ENCODE measurements at places on chromosomes 7 and 10.

- DNase-seq: no peak
Measured at GRCh38 chr7:115183431-115184057, 261.6 kb downstream of the MDFIC start.

GRCh38 chr7:30985756-30986155 lies 22.0 kb downstream of the GHRHR start:
- no peak for DNase-seq

DNA sequence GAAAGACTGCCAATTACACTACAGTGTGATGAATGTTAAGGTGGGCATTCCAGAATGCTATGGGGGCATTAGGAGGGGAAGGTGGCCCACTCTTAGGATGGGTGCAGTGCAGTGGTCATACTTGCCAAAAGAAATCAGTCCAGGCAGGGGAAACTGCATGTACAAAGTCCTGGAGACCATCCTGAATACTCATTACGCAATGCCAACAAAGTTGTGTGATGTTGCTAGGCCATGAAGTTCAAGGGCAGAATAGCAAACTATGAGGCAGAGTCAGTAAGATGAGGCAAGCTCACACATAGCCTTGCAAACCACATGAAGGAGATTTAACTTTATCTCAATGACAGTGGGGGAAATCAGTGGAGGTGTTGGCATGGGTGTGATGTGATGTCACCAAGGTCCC lies 49.8 kb upstream of the SLC35B4 start:
- no peak for DNase-seq

GRCh38 chr10:96642973-96643372 lies 56.2 kb upstream of the TM9SF3 start:
- peak; percentile 30 for DNase-seq

DNA sequence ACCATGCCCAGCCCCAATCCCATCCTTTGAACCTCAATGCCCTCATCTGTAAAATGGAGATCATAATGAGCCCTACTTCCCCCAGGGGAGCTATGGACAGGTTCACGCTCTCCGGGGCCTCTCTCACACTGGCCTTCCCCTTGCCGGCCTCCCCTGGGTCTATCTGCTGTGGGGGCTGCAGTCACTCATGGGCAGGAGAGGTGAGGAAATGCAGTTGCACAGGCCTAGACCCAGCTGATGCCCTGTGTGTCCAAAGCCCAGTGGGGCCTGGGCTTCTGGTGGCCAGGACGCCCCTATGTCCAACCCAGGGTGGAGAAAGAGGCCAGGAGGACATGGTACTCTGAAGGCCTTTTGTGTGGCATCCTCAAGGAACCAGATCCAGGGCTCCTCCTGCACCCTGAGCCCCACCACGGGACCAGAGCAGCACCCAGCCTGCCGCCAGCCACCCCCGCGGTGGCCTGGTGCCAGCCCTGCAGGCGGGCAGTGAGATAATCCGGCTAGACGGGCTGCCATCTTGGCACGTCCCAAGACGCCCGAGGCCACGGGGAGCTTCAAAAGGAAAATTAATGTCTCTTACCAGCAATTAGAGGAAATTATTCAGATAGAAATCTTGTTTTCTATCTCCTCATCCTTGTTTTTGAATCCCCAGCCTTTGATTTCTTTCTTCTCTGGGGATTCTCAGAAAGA lies 39.0 kb downstream of the MYL10 start:
- DNase-seq: no peak

DNA sequence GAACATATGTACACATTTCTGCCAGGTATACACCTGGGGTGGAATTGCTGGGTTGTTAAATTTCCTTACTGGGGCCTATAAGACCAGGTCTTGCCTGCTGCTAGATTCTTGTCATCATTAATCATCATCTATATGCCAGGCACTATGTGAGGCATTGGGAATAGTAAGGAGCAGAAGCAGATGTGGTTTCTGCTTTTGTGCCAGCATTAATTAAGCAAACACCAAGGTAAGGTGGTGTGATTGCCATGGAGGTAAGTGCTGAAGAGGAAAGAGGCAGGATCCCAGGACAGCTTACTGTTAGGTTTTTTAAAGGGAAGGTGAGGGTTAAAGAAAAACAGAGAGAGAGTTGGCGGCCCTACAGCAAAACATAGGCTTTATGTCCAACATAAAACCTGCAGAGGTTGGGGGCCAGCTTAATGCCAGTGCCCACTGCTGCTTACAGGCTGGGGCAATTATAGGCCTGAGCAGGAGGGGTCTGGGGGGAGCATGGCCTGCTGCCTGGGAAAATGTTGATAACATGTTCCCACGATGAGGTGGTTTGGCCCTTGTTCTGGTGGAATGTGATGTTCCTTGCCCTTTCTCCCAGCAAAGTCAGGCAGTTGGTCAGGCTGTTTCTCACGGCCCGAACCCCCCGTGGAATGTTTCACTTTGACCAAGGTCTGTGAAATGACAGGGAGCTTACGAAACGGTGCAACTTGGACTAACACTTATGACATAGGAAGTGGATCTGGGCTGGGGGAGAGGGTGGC lies 93.9 kb downstream of the RBM20 start:
- DNase-seq: no peak

GRCh38 chr7:4612939-4613841 lies 68.9 kb upstream of the FOXK1 start:
- DNase-seq: no peak

- DNase-seq: no peak
Measured at GRCh38 chr7:106128836-106129235, 16.7 kb upstream of the SYPL1 start.

DNA sequence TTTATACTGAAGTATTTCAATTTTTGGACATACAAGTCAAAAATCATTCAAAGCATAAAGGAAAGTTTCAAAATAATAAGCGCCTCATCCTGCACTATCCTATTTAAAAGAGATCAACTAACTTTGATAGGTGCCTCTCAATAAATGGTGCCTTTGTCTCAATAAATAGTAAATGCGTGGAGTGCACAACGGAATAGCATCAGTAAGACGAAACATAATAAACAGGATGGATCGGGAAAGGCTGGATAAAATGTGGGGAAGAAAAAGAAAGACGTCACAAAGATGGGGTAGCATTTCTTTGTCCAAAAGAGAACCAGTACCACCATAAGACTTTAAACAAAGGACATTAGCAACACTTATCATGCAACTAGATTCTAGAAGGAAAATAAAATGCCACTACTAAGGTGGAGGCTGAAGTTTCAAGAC lies 571 bp upstream of the PRKAR2B start:
- no peak for DNase-seq

- DNase-seq: no peak
Measured at GRCh38 chr7:130900471-130901076, 166.6 kb upstream of the KLF14 start.

GRCh38 chr10:101824736-101825135 lies 6.5 kb upstream of the OGA start:
- no peak for DNase-seq

GRCh38 chr10:67780759-67781538 lies 57.0 kb downstream of the DNAJC12 start:
- DNase-seq: no peak

DNA sequence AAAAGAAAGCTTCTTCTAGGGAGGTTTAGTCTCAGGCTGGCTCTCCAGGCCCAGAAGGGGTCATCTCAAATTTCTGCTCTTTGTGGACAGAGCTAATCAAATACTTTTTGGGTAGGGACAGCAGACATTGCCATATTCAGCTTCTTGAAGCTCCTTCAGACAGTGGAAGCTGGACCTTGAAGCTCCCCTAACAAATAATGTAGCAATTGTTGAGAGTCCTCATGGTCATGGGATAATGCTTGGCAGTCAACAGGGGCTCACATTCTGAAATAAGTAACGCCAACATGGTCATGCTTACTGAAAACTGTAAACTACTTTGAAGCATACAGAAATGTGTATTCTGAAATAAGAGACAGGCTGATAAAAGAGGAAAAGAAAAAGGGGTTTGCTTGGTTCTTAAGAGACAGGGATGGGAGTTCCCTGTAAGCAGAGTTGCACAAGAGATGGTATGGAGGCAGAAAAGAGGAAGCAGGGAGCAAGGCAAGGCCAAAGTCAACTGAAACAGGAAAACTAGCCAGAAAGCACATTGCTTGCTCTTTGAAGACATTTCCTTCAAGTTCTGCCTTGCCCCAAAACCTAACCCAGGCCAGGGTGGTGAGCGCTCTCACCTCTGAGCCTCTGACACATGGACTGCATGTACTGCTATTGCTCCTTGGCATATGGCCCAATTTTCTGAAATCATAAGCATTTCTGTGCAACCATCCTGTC lies 53.1 kb upstream of the KMT2E start:
- no peak for DNase-seq

DNA sequence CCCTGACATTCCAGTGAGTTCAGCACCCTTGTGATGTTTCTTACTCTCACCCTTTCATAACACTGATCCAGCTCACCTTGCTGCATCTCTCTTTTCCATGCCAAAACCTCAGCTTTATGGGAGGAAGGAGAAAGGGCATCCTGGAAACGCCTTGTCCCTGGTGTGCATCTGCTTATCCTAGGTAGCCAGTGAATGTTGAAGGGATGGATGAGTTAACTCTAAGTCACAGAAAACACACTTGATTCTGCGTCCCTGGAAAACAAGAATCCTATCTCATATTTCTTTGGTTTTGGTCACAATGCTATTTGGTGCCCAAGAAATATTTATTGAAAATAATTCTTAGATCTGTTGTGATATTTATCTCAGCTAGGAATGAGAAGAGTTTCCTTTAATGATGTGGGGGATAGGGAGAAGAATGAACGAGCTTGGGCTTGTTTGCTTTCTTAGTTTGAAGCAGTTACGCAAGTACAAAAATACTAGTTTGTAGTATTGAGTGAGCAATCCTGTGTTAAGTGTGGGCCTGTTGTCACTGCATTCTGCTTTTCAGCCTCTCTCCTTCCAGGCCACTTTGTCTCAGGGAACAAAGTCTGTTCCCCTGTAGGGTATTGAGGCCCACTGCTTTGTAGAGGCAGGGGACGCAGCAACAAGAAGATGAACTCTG lies 126.5 kb downstream of the ARID5B start:
- no peak for DNase-seq

- no peak for DNase-seq
Measured at GRCh38 chr7:2802101-2802500, 42.0 kb downstream of the GNA12 start.

DNA sequence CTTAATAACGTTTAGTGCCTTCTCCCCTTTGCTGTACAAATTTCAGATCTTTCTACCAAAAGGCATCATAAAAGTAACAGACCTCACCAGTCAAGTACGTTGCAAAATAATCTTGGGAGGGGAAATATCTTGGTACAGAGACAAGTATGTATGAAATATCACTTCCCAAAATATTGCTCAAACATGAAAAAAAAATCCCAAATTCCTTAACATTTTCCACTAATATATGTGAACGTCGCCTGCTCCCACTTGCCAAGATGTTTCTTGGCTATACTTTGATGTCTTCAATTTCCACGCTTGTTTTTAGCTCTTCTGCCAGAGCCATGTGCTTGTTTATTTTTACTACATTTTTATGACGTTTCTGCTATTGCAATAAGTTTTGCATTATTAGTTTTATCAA lies 223.5 kb downstream of the PLXNA4 start:
- DNase-seq: no peak

GRCh38 chr7:106216923-106217542 lies 67.8 kb downstream of the NAMPT start:
- no peak for DNase-seq

DNA sequence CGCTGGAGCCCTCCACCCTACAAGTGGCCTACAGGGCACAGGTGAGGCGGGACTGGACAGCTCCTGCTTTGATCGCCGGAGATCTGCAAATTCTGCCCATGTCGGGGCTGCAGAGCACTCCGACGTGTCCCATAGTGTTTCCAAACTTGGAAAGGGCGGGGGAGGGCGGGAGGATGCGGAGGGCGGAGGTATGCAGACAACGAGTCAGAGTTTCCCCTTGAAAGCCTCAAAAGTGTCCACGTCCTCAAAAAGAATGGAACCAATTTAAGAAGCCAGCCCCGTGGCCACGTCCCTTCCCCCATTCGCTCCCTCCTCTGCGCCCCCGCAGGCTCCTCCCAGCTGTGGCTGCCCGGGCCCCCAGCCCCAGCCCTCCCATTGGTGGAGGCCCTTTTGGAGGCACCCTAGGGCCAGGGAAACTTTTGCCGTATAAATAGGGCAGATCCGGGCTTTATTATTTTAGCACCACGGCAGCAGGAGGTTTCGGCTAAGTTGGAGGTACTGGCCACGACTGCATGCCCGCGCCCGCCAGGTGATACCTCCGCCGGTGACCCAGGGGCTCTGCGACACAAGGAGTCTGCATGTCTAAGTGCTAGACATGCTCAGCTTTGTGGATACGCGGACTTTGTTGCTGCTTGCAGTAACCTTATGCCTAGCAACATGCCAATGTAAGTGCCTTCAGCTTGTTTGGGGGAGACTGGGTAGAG lies at the start of gene COL1A2:
Gene COL1A2, plus strand, starts transcription at position 459 of the 704 bp plus-strand sequence. Its CDS starts 137 bp downstream, at position 596.
- DNase-seq: no peak

DNA sequence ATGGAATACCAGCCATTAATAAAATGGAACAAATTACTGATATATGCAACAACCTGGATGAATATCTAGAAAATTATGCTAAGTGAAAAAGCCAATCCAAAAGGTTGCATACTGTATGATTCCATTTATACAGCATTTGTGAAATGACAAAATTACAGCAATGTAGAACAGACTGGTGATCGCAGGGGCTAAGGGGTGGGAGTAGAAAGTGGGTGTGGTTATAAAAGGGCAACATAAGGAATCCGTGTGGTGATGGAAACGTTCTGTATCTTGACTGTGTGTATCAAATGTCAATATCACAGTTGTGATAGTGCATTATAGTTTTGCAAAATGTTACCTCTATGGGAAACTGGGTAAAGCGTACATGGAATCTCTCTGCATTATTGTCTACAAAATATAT lies 15.0 kb downstream of the CEP41 start:
- DNase-seq: no peak

DNA sequence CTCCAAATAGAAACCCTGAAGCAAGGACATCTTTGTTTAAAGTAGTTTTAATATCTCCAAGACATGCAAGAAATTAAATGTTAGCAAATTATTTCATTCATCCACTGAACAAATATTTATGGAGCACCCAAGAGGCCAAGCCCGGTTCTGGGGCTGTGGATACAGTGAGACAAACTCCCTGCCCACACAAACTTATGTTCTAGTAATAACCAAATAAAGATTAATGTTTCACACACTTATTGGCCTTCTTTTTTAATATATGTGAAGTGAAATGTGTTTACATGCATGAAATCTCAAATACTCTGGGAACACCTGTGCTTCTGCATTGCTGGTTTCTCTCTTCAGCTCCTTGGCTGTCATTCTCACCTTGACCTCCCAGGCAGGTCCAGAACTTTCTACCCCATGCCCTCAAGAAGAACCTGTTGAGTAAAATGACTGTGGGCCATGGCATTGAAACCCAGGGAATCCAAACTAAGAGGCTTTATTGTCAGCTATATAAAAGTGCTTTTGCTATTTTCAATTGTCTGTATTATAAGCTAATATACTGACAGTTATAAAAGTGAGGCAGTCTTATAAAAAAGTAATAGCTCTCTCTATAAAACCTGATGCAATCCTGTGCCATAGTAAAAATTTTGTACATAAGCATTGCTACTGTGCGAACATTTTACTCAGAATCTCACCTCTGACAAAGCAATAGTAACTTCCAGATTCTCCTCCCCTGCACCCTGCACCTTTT lies 43.7 kb downstream of the SVIL start:
- no peak for DNase-seq

Measured in stimulated activated CD8-positive, alpha-beta memory T cell treated with anti-CD3 and anti-CD28 coated beads, Interleukin-12 subunit alpha, Interleukin-12 subunit beta, amount 100 ng/mL, for 4 hours (primary cell).